ENCODE measurements at places on chromosomes 1 and 21. TPM values are rescaled to one million over a fixed set of nuclear protein-coding genes. Genes with fewer than 3 reads are reported as not detected.

DNA sequence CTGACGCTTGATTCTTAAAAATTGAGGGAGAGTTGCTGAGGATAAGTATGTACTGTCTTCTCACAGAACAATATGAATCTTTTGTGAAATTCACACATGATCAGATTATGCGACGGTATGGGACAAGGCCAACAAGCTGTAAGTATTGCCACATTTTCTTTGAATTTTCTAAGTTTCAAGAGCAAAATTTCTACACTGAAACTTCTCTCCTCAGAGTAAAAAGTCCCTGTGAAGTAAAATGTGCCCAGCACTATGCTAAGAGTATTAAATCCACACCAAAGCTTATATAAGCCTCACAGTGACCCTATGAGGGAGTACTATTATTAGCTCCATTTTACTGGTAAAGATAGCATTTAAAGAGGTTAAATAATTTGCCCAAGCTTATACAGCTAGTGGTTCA is 12.2 kb downstream of the AKIRIN1 start:
- no peaks in the 10 kb centered on the region for H3K4me1 ChIP-seq
- no peak overlapping the region for H3K27ac ChIP-seq
- no peaks in the 10 kb centered on the region for H3K27me3 ChIP-seq
- no peaks in the 10 kb centered on the region for H3K36me3 ChIP-seq
- DNase-seq: no peak

- no peak overlapping the region for H3K27ac ChIP-seq
- no peaks in the 10 kb centered on the region for H3K27me3 ChIP-seq
- H3K4me3 ChIP-seq: no peak overlapping the region
These were observed 31.9 kb downstream of the FCRL5 start for GRCh38 chr1:157520386-157520935.

GRCh38 chr1:204357551-204358490 is 1.9 kb downstream of the PLEKHA6 start:
- H3K36me3 ChIP-seq: no peaks in the 10 kb centered on the region
- no peaks in the 10 kb centered on the region for H3K27me3 ChIP-seq
- H3K4me1 ChIP-seq: no peaks in the 10 kb centered on the region
- no peak overlapping the region for H3K4me3 ChIP-seq
- no peak for DNase-seq

DNA sequence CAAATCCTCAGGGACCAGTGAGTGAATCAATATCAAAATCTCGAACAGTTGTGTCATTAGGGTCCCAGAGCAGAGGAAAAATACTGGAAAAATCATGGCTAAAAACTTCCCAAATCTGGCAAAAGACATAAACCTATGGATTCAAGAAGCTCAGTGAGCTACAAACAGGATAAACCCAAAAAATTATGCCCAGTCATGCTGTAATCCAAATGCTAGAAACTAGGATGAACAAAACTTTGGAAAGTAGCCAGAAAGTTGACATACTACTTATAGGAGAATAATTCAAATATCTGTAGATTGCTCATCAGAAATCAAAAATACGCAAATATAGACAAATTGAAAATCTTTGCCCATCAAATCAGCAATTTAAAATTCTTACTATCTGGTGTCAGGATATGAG is 34.6 kb upstream of the ATP1A1 start:
- peaks cover 7% of the 10 kb centered on the region for H3K4me1 ChIP-seq
- no peaks in the 10 kb centered on the region for H3K27me3 ChIP-seq
- DNase-seq: no peak
- H3K36me3 ChIP-seq: no peaks in the 10 kb centered on the region

DNA sequence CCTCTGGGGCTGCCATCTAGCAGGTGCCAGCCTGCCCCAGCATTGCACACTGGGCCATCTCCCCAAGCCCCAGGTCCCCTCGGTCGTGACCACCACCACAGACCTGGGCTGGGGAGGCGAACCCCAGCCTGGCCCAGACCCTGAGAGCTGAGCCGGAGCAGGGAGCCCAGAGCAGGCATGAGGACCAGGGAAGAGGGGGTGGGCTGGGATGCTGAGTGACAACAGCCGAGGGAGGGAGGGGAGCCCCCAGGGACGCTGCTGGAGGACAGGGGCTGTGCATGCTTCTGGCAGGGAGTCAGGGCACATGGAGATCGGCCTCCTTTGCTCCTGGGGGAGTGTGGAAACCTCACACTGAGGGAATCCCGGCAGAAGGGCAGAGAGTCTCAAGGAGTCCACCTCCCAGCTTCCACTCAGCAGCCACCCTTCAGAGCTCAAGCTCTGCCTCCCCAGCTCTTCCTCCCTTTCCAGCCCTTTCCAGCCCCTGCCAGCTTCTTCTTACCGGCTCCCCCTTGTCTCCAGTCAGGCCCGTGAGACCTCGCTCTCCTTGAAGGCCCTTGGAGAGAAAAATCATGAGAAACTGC is 23.7 kb upstream of the PEF1 start:
- H3K36me3 ChIP-seq: no peaks in the 10 kb centered on the region
- H3K4me3 ChIP-seq: no peak overlapping the region
- peaks cover 6% of the 10 kb centered on the region for H3K4me1 ChIP-seq

DNA sequence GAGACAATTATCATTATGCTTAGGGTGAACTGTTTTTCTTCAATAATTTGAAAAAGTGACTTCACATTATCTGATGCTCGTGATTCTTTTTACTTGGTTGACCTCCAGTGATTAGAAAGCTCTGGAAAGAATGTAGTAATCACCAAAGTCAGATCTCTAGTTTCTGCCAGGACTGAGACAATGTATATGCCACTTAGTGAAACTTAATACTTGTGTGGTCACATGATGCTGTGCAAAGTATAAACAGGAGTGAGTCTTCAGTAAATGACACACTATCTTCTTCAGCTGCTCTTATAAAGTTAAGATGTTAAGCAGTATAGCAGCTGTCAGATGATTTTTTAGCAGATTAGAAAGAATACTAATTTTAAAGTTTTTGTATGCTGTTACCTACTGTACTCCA is 17.2 kb downstream of the VCAM1 start:
- no peak overlapping the region for H3K4me3 ChIP-seq
- peaks cover 3% of the 10 kb centered on the region for H3K4me1 ChIP-seq
- no peaks in the 10 kb centered on the region for H3K36me3 ChIP-seq
- no peaks in the 10 kb centered on the region for H3K27me3 ChIP-seq

- H3K4me1 ChIP-seq: no peaks in the 10 kb centered on the region
- H3K27me3 ChIP-seq: peaks cover 3% of the 10 kb centered on the region
- peak; percentile 42 for DNase-seq
- H3K4me3 ChIP-seq: no peak overlapping the region
These were observed 266.9 kb downstream of the ASTN1 start for GRCh38 chr1:176897350-176898236.

GRCh38 chr1:210328746-210329503 is at the start of gene HHAT:
HHAT (plus strand) TSS chr1:210328902; CDS start chr1:210348976, 20,074 bp downstream.
- peak within 1 kb of the TSS; percentile 73 for H3K4me3 ChIP-seq
- no peaks in the 10 kb centered on the region for H3K4me1 ChIP-seq
- H3K36me3 ChIP-seq: no peaks in the 10 kb centered on the region
- H3K27me3 ChIP-seq: no peaks in the 10 kb centered on the region
- DNase-seq: peak; percentile 86

- no peaks in the 10 kb centered on the region for H3K4me1 ChIP-seq
- DNase-seq: no peak
- no peak overlapping the region for H3K27ac ChIP-seq
- no peaks in the 10 kb centered on the region for H3K36me3 ChIP-seq
- H3K4me3 ChIP-seq: no peak overlapping the region
These were observed 402.5 kb downstream of the HHAT start for GRCh38 chr1:210731193-210731592.

- DNase-seq: no peak
- no peaks in the 10 kb centered on the region for H3K27me3 ChIP-seq
- H3K4me1 ChIP-seq: no peaks in the 10 kb centered on the region
- no peak overlapping the region for H3K4me3 ChIP-seq
- no peaks in the 10 kb centered on the region for H3K36me3 ChIP-seq
- no peak overlapping the region for H3K27ac ChIP-seq
These were observed 33.9 kb downstream of the APP start for GRCh38 chr21:26136671-26137070.

The WDR47 gene
- 3.8 TPM for total RNA-seq

The USP16 gene
- 27.3 TPM for total RNA-seq

Data from pancreas (tissue), 10 donors.